Activated T-cell treated with anti-CD3 and anti-CD28 coated beads, Interleukin-2, amount 50 U/mL, for 72 hours (primary cell): ENCODE measurements at places on chromosomes 1 and 21.

DNA sequence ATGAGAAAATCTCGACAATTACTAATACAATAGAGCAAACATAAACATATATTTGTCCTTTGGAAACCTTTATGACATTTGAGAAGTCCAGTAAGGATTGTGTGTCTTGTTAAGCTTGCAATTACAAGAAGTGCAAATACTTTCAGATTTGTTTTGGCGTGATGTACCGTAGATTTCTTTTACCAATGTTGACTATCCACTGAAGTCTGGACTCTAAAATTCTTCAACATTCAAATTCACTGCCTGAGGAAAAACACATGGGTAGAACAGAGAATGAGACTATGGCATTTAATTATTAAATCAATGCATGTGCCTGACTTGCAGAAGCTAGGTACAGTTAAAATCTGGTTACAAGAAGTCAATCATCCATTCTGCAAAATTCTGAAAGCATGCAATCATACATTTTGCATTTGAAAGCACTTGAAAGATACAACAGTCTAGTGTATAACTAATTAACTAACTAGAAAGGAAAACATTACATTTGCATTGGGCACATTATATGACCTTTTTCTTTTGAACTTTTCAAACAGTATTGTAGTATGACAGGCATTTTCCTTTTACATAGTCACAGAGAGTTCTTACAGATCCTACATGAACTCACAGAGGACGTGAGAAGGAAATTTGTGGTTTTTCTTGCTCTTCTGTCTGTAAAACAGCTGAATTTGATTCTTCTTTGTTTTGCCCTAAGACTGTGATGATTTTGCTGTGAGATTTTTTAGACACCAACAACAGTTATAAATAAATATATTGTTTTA lies 511.1 kb upstream of the ADGRL4 start:
- no peak overlapping the region for H3K27ac ChIP-seq
- no peaks in the 10 kb centered on the region for H3K27me3 ChIP-seq
- no peaks in the 10 kb centered on the region for H3K36me3 ChIP-seq
- H3K4me1 ChIP-seq = no peaks in the 10 kb centered on the region
- no peak for DNase-seq

DNA sequence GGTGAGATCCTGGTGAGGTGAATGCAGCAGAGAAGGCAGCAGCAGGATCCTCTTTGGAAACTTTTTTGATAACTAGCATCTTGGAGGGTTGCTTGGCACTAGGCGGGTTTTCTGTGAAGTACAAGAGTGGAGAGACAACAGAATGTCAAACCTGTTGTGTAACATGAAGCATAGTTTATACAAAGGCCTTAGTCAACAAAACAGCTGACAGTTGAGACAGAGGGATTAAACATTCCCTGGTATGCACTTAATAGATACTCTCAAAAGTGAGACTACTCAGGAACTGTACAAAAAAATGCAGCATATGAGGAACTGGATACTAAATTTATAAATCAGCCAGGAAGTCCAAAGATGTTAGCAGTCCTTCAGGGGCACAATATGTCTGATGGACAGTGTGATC lies 16.4 kb upstream of the CCDC17 start:
- no peak overlapping the region for H3K4me3 ChIP-seq
- no peaks in the 10 kb centered on the region for H3K27me3 ChIP-seq
- H3K27ac ChIP-seq = peak overlapping the region; percentile 26
- peaks cover 15% of the 10 kb centered on the region for H3K36me3 ChIP-seq
- no peak for DNase-seq
- peaks cover 4% of the 10 kb centered on the region for H3K4me1 ChIP-seq

- H3K4me1 ChIP-seq = no peaks in the 10 kb centered on the region
- H3K27ac ChIP-seq = no peak overlapping the region
- peaks cover 23% of the 10 kb centered on the region for H3K27me3 ChIP-seq
- DNase-seq = no peak
Observed at GRCh38 chr21:34732388-34732821, 63.6 kb downstream of the CLIC6 start.

GRCh38 chr1:3022976-3023375 lies 1.7 kb downstream of the ACTRT2 start:
- no peaks in the 10 kb centered on the region for H3K27me3 ChIP-seq
- no peak overlapping the region for H3K4me3 ChIP-seq
- H3K36me3 ChIP-seq = no peaks in the 10 kb centered on the region
- no peaks in the 10 kb centered on the region for H3K4me1 ChIP-seq
- no peak overlapping the region for H3K27ac ChIP-seq

- H3K4me1 ChIP-seq = peaks cover 7% of the 10 kb centered on the region
- H3K36me3 ChIP-seq = no peaks in the 10 kb centered on the region
- DNase-seq = no peak
- no peak overlapping the region for H3K27ac ChIP-seq
- H3K27me3 ChIP-seq = peaks cover 58% of the 10 kb centered on the region
Observed at GRCh38 chr1:31410871-31411270, 2.1 kb upstream of the SERINC2 start.

GRCh38 chr1:83693427-83694126 lies 305.4 kb downstream of the TTLL7 start:
- no peak overlapping the region for H3K27ac ChIP-seq
- no peak for DNase-seq
- peaks cover 47% of the 10 kb centered on the region for H3K4me1 ChIP-seq
- peak overlapping the region; percentile 78 for H3K4me3 ChIP-seq

GRCh38 chr1:231028682-231029081 lies 11.4 kb downstream of the FAM89A start:
- H3K4me1 ChIP-seq = peaks cover 10% of the 10 kb centered on the region
- DNase-seq = no peak
- H3K36me3 ChIP-seq = no peaks in the 10 kb centered on the region
- H3K27ac ChIP-seq = no peak overlapping the region
- no peak overlapping the region for H3K4me3 ChIP-seq

DNA sequence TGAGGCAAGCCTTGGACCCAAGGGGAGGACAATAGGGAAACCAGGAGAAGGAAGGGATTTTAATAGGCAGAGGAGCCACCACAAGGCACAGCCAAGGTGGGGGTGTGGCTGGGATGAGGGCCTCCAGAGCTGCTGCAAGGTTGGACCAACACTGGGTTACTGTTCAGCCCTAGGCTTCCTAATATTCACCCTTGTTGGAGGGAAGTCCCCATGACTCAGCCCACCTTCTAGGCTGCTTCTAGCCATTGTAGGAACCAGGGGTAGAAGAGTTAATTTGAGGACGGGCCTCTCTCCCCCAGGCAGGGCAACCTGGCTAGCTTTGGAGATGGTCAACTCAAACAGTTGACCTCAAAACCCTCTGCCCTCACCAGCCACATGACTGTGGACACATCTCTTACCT lies 59.5 kb downstream of the KCNN3 start:
- H3K27me3 ChIP-seq = peaks cover 16% of the 10 kb centered on the region
- H3K27ac ChIP-seq = no peak overlapping the region
- peaks cover 19% of the 10 kb centered on the region for H3K4me1 ChIP-seq
- H3K4me3 ChIP-seq = no peak overlapping the region
- no peaks in the 10 kb centered on the region for H3K36me3 ChIP-seq
- peak; percentile 31 for DNase-seq

DNA sequence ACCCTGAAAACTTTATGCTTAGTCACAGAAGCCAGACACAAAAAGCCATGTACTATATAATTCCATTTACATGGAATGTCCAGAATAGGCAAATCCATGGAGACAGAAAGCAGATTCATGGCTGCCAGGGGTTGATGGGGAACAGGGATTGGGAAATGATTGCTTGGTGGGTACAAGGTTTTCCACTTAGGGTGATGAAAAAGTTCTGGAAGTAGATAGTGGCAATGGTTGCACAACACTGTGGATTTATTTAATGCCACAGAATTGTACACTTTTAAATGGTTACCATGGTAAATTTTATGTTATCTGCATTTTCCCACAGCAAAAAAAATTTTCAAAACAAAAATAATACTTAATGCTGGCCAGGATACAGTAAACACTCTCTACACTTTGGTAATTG lies 40.6 kb downstream of the ENAH start:
- DNase-seq = no peak
- no peaks in the 10 kb centered on the region for H3K4me1 ChIP-seq
- no peak overlapping the region for H3K4me3 ChIP-seq
- H3K27ac ChIP-seq = no peak overlapping the region

- H3K27me3 ChIP-seq = peaks cover 37% of the 10 kb centered on the region
- H3K27ac ChIP-seq = no peak overlapping the region
- H3K36me3 ChIP-seq = no peaks in the 10 kb centered on the region
- H3K4me3 ChIP-seq = no peak overlapping the region
Observed at GRCh38 chr1:99007366-99007765, 2.7 kb upstream of the PLPPR5 start.

GRCh38 chr21:44408226-44408625 lies 47.1 kb upstream of the LRRC3 start:
- H3K4me1 ChIP-seq = peaks cover 7% of the 10 kb centered on the region
- DNase-seq = no peak
- H3K27me3 ChIP-seq = no peaks in the 10 kb centered on the region

DNA sequence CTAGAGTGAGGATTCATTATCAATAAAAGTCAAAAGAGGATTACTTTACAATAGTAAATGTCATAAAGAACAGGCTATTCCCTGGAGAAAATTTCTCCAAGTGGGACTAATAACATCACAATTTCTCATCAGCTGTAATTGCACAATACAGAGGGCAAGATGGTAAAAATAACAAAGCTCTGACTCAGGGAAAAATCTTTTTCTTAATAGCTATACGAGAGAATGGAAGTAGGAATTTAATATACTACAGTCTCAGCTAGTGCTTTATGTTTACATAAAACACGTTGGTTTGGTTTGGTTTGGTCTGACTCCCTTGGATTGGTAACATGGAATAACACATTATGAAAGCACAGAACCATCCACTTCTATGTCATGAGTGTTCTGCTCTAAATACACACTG lies 397.6 kb downstream of the LRRIQ3 start:
- H3K27ac ChIP-seq = no peak overlapping the region
- H3K4me1 ChIP-seq = no peaks in the 10 kb centered on the region
- no peaks in the 10 kb centered on the region for H3K36me3 ChIP-seq
- H3K4me3 ChIP-seq = no peak overlapping the region
- H3K27me3 ChIP-seq = no peaks in the 10 kb centered on the region

GRCh38 chr1:153963030-153963849 lies at the start of gene SLC39A1:
TSS of gene SLC39A1 (minus strand) at chr1:153963537. CDS start at chr1:153962715, 822 bp downstream.
- peak within 1 kb of the TSS; percentile 74 for H3K4me3 ChIP-seq
- H3K27me3 ChIP-seq = no peaks in the 10 kb centered on the region
- DNase-seq = peak; percentile 97
- peaks cover 83% of the 10 kb centered on the region for H3K4me1 ChIP-seq

DNA sequence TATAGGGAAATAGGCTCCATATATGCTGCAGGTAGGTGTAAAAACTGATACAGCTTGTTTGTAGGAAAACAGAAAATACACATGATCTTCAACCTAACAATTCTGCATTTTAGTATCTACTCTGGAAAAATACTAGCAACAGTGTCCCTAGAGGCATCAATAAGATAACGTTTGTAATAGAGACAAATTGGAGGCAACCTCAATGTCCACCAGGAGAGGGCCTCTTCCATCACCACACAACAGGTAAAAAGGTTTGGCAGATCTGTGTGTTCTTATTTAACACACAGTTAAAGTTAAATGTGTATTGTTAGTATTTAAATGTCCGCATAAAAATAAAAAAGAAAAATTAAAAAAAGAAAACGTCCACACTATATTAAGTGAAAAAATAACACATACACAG lies 5.4 kb downstream of the EIF2D start:
- H3K27ac ChIP-seq = peak overlapping the region; percentile 82
- H3K4me1 ChIP-seq = peaks cover 59% of the 10 kb centered on the region
- no peak overlapping the region for H3K4me3 ChIP-seq
- H3K27me3 ChIP-seq = no peaks in the 10 kb centered on the region

DNA sequence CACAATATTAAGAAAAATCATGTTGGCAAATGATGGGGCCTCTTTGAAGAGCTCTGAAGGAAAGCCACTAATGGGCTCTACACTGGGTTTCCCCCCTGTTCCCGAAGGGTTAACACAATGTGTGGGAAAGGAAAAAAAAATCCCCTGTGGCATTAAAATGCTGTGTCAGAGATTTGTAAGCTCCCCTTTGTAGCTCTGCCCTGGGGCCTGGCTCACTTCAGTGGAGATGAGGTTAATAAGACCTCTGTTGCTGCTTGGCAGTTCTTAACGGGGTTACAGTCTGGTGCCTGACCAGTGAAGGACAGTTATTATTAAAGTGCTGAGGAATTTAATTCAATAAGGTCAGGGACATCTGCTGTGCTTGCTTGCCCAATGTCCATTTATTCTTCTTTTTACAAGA lies 129.7 kb upstream of the UBE2U start:
- H3K4me3 ChIP-seq = no peak overlapping the region
- H3K36me3 ChIP-seq = no peaks in the 10 kb centered on the region
- H3K27me3 ChIP-seq = no peaks in the 10 kb centered on the region
- peaks cover 5% of the 10 kb centered on the region for H3K4me1 ChIP-seq

DNA sequence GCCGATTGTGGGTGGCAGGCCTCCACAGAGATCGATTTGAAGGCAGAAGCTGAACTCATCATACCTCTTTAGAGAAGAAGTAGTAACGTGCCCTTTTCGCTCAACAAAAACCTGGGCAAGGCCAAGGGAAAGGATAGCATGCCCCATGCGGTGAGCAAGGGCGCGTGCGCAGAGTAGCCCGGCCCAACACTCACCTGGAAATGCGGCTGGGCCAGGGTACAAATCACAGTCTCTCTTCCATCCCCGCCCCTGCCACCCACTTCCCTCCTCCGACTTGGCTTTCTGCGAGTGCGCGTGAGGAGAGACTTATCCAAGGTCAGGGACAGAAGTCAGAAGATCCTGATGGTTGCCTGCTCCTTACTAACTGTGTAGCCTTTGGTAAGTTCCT lies 160.7 kb upstream of the C1orf21 start:
- peaks cover 18% of the 10 kb centered on the region for H3K27me3 ChIP-seq
- peaks cover 6% of the 10 kb centered on the region for H3K4me1 ChIP-seq
- DNase-seq = no peak
- H3K27ac ChIP-seq = no peak overlapping the region
- H3K36me3 ChIP-seq = no peaks in the 10 kb centered on the region

- DNase-seq = no peak
- no peaks in the 10 kb centered on the region for H3K27me3 ChIP-seq
- H3K4me1 ChIP-seq = peaks cover 13% of the 10 kb centered on the region
- H3K36me3 ChIP-seq = no peaks in the 10 kb centered on the region
- no peak overlapping the region for H3K4me3 ChIP-seq
Observed at GRCh38 chr1:44263568-44264450, 50.5 kb downstream of the DMAP1 start.

- no peak overlapping the region for H3K27ac ChIP-seq
- no peak overlapping the region for H3K4me3 ChIP-seq
- no peaks in the 10 kb centered on the region for H3K4me1 ChIP-seq
- no peak for DNase-seq
- no peaks in the 10 kb centered on the region for H3K36me3 ChIP-seq
- H3K27me3 ChIP-seq = no peaks in the 10 kb centered on the region
Observed at GRCh38 chr1:176670853-176671252, 207.9 kb downstream of the PAPPA2 start.

GRCh38 chr1:228697207-228698016 lies 37.9 kb upstream of the RHOU start:
- H3K27me3 ChIP-seq = no peaks in the 10 kb centered on the region
- no peak for DNase-seq
- H3K4me3 ChIP-seq = no peak overlapping the region

DNA sequence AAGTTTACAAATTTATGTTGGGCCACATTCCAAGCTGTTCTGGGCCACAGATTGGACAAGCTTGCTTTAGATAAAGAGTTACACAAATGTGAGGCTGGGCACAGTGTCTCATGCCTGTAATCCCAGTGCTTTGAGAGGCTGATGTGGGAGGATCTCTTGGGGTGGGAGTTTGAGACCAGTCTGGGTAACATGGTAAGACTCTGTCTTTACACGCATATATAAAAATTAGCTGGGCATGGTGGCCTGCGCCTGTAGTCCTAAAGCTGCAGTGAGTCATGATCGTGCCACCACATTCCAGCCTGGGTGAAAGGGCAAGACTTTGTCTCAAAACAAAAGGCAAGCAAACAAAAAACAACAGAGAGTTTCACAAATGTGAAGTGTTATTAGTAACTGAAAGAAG lies 5.9 kb upstream of the VCAM1 start:
- peak; percentile 4 for DNase-seq
- H3K36me3 ChIP-seq = no peaks in the 10 kb centered on the region
